ENCODE measurements at places on chromosomes 11 and 22.

DNA sequence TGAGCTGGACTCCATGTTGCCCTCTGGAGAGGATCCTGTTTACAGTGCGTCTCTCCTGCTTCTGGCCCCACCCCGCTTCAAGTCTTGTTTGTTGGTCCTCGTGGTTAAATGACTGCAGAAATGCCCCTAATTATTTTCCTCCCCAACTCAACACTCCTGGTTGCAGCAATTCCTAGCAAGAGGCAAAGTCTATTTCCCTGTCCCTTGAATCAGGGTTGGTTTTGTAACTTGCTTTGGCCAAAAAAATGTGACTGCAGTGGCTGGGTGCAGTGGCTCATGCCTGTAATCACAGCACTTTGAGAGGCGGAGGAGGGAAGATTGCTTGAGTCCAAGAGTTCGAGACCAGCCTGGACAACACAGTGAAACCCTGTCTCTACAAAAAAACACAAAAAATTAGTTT is 41.0 kb upstream of the FGF3 start:
- DNase-seq: no peak

DNA sequence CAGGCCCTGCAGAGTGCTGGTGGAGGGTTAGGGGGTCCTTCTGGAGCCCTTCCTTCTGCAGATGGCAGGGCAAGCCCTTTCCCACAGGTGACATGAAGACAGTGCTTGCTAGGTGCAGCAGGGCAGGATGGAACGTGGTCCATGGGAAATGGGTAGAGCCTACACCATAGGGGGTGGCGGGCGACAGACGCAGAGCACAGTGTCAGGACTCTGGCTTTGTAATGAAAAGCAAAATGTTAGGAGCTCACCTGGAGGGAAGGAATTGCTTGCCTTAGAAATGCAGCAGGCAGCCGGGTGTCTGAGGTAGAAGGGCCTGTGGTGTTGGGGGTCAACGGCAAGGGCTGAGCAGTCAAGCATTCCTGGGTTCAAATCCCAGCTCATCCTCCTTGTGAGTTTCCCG is 54.9 kb downstream of the ARHGAP8 start:
- no peak for DNase-seq

DNA sequence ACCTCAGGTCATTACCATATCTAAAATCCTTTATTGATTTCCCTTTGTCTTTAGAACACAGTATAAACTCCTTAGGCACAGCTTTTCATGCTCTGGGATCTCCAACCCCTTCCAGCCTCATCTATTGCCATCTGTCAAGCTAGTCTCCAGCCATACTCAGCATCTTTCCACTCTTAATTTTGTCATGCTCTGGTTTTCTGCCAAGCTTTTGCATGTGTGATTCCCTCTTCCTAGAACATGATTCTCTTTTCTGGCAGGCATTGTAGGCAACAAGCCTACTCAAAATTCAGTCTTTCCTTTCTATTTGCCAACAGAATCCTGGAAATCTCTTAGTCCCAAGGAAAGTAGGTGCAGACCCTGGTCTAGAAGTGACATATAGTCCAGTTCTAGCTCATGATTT is 35.5 kb upstream of the SLC6A5 start:
- no peak for DNase-seq

GRCh38 chr22:22080270-22080669 is 97.7 kb upstream of the TOP3B start:
- no peak for DNase-seq

Data from activated naive CD8-positive, alpha-beta T cell treated with anti-CD3 and anti-CD28 coated beads for 36 hours (primary cell).